ENCODE measurements at places on chromosomes 12 and 14.

- no peak for DNase-seq
These were observed 165.5 kb downstream of the ANO6 start for GRCh38 chr12:45381351-45381750.

- DNase-seq, result no peak
These were observed 123.5 kb upstream of the VRK1 start for GRCh38 chr14:96673706-96674105.

GRCh38 chr14:95049952-95050351 lies 107.4 kb downstream of the DICER1 start:
- DNase-seq, result no peak

DNA sequence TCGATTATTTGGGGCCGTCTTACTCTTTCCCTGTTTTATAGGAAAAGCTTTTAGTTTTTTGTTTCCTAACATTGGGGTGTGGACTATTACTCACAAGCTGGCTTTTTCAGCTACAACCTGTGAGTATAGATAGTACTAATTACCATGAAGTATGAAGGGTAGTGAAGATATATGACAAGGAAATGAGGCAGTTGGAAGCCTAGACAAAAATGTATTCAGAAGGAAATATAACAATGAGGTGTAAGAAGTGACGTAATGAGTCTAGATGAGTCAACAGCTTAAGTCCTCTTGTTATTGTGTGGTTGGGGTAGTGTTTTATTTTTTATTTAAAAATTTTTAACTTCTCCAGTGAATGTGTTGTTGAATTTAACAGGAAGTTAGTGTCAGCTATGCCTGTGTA lies 804.5 kb downstream of the NRXN3 start:
- no peak for DNase-seq

DNA sequence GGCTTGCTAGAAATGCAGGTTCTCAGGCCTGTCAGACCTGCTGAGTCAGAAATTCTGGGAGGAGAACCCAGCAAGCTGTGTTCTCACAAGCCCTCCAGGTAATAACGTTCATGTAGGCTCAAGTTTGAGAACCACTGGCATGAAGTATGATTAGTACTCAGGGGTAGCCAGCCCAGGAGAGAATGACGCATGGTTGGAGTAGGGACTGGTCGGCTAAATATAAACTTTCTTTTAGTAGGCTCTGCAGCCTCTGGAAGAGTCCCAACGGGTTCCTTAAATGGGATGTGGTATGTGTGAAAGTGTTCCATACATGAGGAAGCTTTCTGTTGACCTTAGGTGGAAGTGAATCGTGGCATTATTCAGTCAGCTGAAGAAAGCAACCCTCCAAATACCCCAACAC lies 209.3 kb downstream of the SLC41A2 start:
- no peak for DNase-seq

DNA sequence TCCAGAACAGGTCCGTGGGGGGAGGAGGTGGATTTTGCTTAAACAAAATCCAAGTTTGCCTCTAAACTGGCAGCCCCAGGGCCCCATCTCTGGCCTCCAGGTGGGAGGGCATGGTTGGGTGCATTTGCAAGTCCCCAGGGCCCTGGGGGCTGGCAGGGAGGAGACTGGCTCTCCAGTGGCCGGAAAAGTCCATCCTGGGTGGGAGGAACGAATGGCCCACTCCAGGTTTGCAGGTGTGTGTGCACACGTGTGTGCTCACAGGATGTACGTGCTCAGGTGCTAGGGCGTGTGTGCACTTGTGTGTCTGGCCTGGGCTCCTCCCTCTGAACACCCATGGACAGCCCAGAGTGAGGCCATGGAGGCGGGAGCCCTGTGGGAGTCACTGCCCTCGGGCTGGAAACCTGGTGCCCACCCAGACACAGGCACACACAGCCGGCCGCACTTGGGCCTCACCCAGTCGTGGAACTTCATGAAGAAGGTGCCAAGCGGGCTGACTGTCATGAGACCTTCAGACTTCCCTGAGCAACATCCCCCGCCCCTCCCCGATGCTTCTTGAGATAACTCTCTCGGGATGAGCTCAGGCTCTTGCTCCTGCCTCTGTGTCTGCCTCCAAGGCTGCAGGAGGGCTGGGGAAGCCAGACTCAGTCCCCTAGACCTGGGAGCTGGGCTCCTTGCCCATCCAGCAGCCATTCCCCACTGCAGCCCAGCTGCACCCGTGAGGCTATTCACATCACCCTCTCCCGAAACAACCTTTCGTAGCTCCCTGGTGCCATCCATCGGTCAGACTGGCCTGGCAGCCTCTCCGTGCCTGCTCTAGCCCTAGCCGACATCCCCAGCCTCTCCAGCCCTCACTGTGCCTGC lies 9.4 kb downstream of the AHNAK2 start:
- DNase-seq, result no peak

GRCh38 chr12:94265539-94265938 lies 117.2 kb downstream of the PLXNC1 start:
- DNase-seq, result no peak

GRCh38 chr12:25938581-25938980 lies 19.9 kb upstream of the RASSF8 start:
- DNase-seq, result no peak

DNA sequence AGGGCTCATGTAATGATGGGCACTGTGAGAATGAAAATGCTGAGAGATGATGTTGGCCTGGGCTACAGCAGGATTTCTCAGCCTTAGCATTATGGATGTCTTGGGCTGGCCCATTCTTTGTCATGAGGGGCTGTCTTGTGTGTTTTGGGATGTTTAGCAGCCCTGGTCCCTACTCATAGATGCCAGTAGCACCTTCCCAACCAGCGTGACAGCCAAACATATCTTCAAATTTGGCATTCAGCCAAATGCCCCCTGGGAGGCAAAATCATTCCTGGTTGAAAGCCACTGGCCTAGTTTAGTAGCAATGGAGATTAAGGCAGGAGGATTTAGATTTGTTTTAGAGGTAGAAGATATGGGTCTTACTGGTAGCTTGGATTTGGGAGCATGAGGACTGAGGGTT lies 26.6 kb downstream of the UBE3B start:
- peak; percentile 13 for DNase-seq

DNA sequence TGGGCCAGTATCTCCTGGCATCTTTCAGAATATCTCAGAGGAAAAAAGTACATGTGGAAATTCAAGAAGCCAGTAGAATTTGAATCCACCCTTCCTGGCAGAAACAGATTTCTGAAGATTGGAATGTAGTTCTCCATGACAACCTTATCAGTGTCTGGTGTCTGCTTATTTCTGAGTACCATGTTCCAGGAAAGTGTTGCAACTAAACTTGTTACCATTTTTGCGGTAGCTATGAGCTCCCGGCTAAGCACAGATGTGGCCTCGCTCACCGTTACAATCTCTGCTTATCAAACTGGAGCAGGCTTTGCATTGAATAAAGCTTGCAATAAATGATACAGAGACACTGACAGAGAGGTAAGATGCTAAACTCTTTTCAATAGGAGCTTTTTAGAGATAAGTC lies 13.0 kb upstream of the ITPR2 start:
- DNase-seq, result no peak

DNA sequence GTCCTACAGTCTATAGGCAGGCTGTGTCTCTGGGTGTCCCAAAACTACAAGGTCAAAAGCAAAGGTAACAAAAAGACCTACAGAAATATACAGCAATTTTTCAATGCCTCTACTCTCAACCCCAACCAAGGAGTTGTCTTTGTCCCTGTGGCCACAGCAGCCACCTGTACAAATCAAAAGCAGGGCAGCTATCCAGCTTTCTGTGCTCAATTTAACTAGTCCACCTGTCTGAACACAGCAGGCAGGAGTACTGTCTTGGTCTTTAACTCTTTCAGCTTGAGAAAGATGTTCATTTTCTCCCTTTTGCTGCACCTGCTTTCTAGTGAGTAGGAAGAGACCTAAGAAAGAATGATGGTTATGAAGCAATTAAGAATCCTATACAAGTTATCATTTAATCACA lies 19.7 kb downstream of the GDF11 start:
- no peak for DNase-seq

DNA sequence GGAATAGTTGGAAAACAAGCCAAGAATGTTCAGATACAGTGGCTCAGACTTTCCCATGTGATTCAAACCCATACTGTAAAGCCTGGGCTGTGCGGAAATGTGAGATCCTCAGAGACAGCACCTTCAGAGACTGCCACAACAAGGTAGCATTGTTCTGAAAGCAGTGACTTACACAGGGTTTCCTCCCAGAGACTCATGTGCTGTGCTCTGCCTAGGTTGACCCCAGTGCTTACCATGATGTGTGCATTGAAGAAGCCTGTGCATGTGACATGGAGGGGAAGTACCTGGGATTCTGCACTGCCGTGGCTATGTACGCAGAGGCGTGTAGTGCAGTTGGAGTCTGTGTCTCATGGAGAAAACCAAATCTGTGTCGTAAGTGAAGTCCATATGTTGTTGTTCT lies 219.4 kb downstream of the LRRK2 start:
- DNase-seq, result no peak
